ENCODE measurements at places on chromosomes 11 and 22. TPM values are rescaled to one million over a fixed set of nuclear protein-coding genes. Genes with fewer than 3 reads are reported as not detected.

GRCh38 chr22:30286813-30287647 is 2.3 kb downstream of the CASTOR1 start:
- H3K27me3 ChIP-seq: no peaks in the 10 kb centered on the region
- peak; percentile 97 for DNase-seq
- peaks cover 7% of the 10 kb centered on the region for H3K36me3 ChIP-seq
- no peak overlapping the region for H3K4me3 ChIP-seq
- peaks cover 10% of the 10 kb centered on the region for H3K4me1 ChIP-seq

DNA sequence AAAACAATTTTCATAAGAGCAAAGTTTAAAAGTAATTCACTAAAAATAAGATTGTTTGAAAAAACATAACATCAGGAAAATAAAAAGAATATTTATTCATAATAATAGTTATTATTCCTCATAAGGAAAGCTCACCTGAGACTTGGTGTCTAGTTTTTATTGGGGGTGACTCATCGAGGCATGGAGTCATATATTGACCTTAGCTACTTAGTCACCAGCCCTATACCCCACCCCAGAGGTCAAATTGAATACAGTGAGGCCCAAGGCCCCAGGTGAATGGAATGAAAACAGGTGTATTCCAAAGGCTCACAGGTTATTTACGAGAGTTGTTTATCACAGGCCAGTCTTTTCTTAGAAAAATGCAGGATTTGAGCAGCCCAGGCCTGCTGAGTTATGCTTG is 36.9 kb downstream of the CNTF start:
- H3K4me3 ChIP-seq: no peak overlapping the region
- H3K36me3 ChIP-seq: no peaks in the 10 kb centered on the region
- H3K27ac ChIP-seq: no peak overlapping the region
- H3K4me1 ChIP-seq: no peaks in the 10 kb centered on the region
- no peak for DNase-seq
- H3K27me3 ChIP-seq: no peaks in the 10 kb centered on the region

- H3K27me3 ChIP-seq: no peaks in the 10 kb centered on the region
- no peak for DNase-seq
- no peaks in the 10 kb centered on the region for H3K4me1 ChIP-seq
Measured at GRCh38 chr22:40612291-40612751, 24.2 kb downstream of the MRTFA start.

DNA sequence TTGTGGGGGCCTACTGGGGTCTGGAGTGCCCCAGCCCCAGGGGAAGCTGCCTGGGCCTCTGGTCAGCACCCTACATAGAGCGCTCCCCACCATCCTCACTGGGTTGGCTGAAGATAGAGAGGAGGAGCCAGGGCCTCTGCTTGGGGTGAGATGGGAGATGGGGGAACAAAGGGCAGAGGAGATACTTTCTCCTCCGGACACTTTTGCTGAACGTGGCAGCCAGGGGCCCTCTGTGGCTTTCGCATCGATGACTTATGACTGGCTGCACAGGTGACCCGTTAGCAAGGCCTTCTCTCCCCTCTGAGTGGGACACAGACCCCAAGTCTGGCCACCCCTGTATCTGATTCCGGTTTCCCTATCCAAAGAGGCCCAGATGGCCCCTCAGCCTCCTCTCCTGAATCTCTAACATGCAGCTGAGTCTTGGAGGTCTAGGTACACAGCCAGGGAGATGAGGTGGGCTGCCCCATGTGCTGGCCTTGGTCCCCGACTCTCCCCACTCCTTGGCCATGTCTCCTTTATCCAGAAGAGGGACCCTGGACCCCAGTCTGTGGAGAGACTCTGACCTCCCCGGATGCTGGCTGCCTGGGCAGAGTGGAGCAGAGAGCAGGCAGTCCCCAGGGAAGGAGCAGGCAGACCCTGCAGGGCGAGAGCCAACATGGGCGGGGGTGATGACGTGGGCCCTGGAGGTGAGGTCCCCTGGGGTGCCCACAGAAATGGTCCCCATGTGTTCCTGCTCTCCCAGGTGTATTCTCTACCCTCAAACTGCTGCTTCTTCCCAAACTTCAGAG is 59.3 kb upstream of the NECTIN1 start:
- H3K4me3 ChIP-seq: no peak overlapping the region
- H3K27ac ChIP-seq: no peak overlapping the region
- H3K36me3 ChIP-seq: no peaks in the 10 kb centered on the region
- DNase-seq: no peak
- peaks cover 8% of the 10 kb centered on the region for H3K4me1 ChIP-seq

GRCh38 chr11:116211147-116211546 is 561.6 kb downstream of the BUD13 start:
- H3K4me1 ChIP-seq: no peaks in the 10 kb centered on the region
- H3K27me3 ChIP-seq: no peaks in the 10 kb centered on the region

- no peak for DNase-seq
- no peak overlapping the region for H3K27ac ChIP-seq
- no peak overlapping the region for H3K4me3 ChIP-seq
- H3K4me1 ChIP-seq: no peaks in the 10 kb centered on the region
- no peaks in the 10 kb centered on the region for H3K27me3 ChIP-seq
Measured at GRCh38 chr11:84193706-84194105, 907.5 kb upstream of the CCDC90B start.

DNA sequence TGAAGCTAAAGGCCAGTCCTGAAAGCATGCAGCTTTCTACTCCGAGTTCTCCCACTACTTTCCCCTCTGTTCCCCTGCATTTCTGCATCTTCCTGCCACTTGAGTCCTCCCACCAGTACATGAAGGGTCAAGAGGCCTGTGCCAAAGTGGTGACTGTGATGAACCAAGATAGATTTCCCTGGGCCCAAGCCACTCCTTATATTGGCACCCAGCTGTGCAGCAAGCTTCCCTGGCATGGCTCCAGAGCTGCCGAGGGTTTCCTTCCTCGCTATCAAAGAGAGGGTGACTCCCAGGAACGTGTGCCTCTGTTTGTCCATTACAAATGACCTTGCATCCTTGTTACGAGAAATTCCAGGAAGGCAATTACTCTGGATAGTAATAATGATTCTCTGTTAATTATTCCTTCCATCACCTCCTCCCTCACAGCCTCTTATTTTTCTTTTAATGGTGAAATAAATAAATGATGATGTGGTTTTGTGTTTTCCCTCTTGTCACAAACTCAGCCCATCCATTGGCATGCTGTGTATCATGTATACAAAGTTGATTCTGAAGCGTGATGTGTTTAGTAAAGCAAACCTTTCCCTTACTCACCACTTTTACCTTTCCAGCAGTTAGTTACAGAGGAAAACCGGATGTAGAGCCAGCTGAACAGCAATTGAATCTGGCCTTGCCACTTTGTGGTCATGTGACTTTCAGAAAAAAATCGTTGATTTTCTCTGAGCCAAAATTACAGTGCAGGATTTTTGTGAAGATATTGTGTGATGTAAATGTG is 8.3 kb downstream of the SRSF8 start:
- no peak overlapping the region for H3K27ac ChIP-seq
- no peak overlapping the region for H3K4me3 ChIP-seq
- peak; percentile 32 for DNase-seq
- H3K27me3 ChIP-seq: no peaks in the 10 kb centered on the region
- H3K36me3 ChIP-seq: no peaks in the 10 kb centered on the region
- H3K4me1 ChIP-seq: no peaks in the 10 kb centered on the region

- H3K27ac ChIP-seq: no peak overlapping the region
- no peak for DNase-seq
- H3K36me3 ChIP-seq: no peaks in the 10 kb centered on the region
- no peaks in the 10 kb centered on the region for H3K4me1 ChIP-seq
Measured at GRCh38 chr22:23163665-23164064, 16.6 kb upstream of the BCR start.

GRCh38 chr11:91913407-91913806 is 311.2 kb upstream of the FAT3 start:
- no peaks in the 10 kb centered on the region for H3K36me3 ChIP-seq
- DNase-seq: no peak
- peaks cover 3% of the 10 kb centered on the region for H3K4me1 ChIP-seq
- H3K4me3 ChIP-seq: no peak overlapping the region
- H3K27me3 ChIP-seq: peaks cover 12% of the 10 kb centered on the region

DNA sequence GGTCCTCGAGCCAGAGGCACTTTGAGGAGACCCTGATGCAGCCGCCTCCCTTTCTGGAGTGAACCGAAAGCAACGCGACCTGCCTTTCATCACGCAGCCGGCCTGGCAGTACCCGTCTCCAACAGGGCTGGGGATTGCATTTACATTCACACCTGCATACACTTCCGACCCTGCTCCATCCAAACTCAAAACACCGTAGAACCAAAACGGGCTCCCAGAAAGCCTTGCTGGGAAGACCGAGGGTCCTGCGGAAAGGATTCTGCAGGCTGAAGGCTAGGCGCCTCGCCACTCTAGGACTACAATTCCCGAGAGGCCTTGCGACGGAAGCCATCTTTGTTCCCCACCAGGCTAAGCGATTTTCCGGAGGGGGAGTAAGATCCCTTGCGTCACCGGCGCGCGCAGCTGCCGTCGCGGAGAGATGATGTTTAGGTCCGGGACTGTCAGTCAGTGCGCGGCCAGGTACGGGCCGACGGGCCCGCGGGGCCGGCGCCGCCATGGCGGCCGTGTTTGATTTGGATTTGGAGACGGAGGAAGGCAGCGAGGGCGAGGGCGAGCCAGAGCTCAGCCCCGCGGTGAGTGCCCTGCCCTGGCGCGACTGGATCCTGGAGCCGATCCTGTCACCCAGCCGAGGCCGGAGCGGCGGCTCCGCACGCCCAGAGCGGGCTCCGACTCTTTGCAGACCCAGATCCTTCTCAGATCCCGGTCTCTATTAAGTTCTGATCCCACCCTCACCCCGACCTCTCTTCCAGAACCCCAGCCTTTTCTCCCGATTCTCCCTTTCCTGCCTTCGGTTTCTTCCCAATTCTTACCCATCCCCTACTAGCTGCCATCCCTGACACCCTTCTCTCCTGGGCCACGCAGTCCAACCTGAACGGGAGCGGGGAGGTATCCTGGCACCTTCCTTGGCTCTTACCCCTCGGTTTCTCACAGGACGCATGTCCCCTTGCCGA is at the start of gene RPS6KB2:
RPS6KB2 (plus strand) TSS at position 443 of the 950 bp plus-strand sequence; CDS start at position 495, 52 bp downstream.
- peaks cover 26% of the 10 kb centered on the region for H3K36me3 ChIP-seq
- H3K4me1 ChIP-seq: peaks cover 3% of the 10 kb centered on the region
- H3K4me3 ChIP-seq: peak within 1 kb of the TSS; percentile 99

- H3K27me3 ChIP-seq: no peaks in the 10 kb centered on the region
- peaks cover 28% of the 10 kb centered on the region for H3K36me3 ChIP-seq
- DNase-seq: no peak
- no peaks in the 10 kb centered on the region for H3K4me1 ChIP-seq
Measured at GRCh38 chr11:66701432-66702240, 23.9 kb upstream of the RBM4B start.

- peaks cover 56% of the 10 kb centered on the region for H3K36me3 ChIP-seq
- no peak overlapping the region for H3K4me3 ChIP-seq
- H3K4me1 ChIP-seq: no peaks in the 10 kb centered on the region
- no peak overlapping the region for H3K27ac ChIP-seq
Measured at GRCh38 chr11:108324587-108324986, 101.7 kb downstream of the ATM start.

DNA sequence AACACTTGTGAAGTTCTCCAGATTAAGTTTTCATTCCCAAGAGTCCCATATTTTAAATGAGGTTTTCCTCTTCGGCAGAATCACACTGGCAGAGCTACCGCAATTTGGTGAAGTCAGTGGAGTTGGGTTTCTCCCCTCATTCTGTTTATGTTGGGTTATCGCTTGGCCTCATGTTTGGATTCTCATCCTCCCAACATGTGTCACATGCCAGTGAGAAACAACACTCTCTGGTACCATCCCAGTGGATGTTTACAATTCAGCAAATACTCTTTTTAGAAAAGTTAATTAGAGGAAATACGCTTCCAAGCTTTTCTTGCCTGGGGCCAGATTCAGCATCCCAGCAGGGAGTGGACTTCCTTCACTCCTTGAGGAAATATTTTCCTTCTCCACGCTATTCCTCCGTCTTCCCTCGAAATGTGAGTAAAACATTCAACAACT is 2.1 kb downstream of the PAMR1 start:
- H3K27ac ChIP-seq: no peak overlapping the region
- DNase-seq: no peak
- peaks cover 4% of the 10 kb centered on the region for H3K4me1 ChIP-seq
- peaks cover 25% of the 10 kb centered on the region for H3K27me3 ChIP-seq
- H3K36me3 ChIP-seq: no peaks in the 10 kb centered on the region

GRCh38 chr11:61477727-61478148 is 30.8 kb upstream of the LRRC10B start:
- no peak overlapping the region for H3K27ac ChIP-seq
- H3K4me1 ChIP-seq: peaks cover 7% of the 10 kb centered on the region
- H3K36me3 ChIP-seq: peaks cover 10% of the 10 kb centered on the region
- no peak overlapping the region for H3K4me3 ChIP-seq
- no peaks in the 10 kb centered on the region for H3K27me3 ChIP-seq
- peak; percentile 90 for DNase-seq

- H3K4me3 ChIP-seq: no peak overlapping the region
- DNase-seq: no peak
- no peak overlapping the region for H3K27ac ChIP-seq
Measured at GRCh38 chr11:4830909-4831308, 9.8 kb downstream of the OR51F2 start.

DNA sequence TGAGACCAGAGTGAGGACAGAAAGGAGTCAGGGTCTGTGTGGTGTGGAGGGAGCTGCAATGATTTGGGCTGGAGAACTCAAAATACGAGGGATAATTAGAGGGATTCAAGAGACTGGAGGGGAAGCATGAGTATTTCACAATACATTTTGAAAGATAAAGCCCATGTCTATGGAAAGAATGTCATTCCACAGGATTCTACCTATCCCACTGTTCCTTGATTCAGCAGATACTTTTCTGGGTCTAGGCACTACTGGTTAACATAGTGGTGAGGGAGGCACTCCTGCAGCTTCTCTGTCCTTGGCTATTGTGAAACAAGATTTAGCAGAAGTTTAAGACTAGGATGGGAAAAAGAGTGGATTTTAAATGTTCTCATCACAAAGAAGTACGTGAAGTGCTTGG is 72.9 kb upstream of the RASSF10 start:
- H3K36me3 ChIP-seq: peaks cover 84% of the 10 kb centered on the region
- H3K4me1 ChIP-seq: no peaks in the 10 kb centered on the region
- H3K27me3 ChIP-seq: no peaks in the 10 kb centered on the region
- no peak for DNase-seq

GRCh38 chr22:19520007-19520406 is 4.2 kb downstream of the CLDN5 start:
- H3K36me3 ChIP-seq: peaks cover 9% of the 10 kb centered on the region
- H3K27ac ChIP-seq: no peak overlapping the region
- peak; percentile 24 for DNase-seq

GRCh38 chr11:14258221-14258935 is 100.6 kb downstream of the RRAS2 start:
- H3K4me3 ChIP-seq: no peak overlapping the region
- DNase-seq: no peak
- peaks cover 84% of the 10 kb centered on the region for H3K27me3 ChIP-seq
- no peaks in the 10 kb centered on the region for H3K36me3 ChIP-seq
- no peaks in the 10 kb centered on the region for H3K4me1 ChIP-seq

Gene OR2AG2
- total RNA-seq: not detected

Gene APOA1
- total RNA-seq: 61.9 TPM

Gene LRRC55
- total RNA-seq: 0.04 TPM

Gene SYT13
- total RNA-seq: 2.8 TPM

Gene CACNA1I
- total RNA-seq: 13.7 TPM

Gene MRGPRE
- not detected for total RNA-seq

Gene NCAM1
- 2.9 TPM for total RNA-seq

Gene PDE3B
- 6.4 TPM for total RNA-seq

Measured in endodermal cell (in vitro differentiated cells).